Stimulated activated CD8-positive, alpha-beta memory T cell treated with anti-CD3 and anti-CD28 coated beads, Interleukin-4, amount 100 ng/mL, for 1 hour (primary cell): ENCODE measurements at places on chromosomes 2 and 18.

GRCh38 chr2:181907057-181907456 lies 15.5 kb downstream of the ITPRID2 start:
- DNase-seq: no peak

- DNase-seq: no peak
Observed at GRCh38 chr2:146226077-146226476, 1618.8 kb upstream of the ACVR2A start.

DNA sequence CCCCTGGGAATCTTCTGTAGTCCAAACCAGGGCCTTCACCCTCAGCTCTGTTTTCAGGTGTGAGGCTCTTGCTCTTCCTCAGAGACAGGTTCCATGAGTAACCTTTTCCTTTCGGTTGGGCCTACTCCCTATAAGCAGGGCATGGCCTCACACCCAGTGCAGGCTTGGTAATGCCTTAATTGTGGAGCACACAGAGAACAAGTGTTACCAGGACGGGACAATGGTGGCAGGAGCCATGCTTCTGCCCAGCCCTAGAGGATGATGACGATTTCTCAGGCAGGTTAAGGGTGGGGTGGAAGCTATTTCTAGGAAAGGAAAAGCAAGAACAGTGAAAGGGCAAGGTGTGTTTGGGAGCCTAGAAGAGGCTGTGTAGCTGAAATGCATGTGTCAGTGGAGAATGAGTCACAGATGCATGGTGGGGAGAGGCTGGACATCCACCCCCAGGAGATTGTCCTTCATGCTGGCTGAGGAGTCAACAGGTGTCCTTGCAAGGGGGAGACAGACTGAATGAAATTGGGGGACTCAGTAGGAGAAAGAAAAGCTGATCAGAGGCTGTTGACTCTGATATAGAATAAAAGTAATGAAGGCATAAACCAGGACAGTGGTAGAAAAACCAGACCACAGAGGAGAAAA lies 22.0 kb upstream of the SERPINB12 start:
- DNase-seq: no peak

DNA sequence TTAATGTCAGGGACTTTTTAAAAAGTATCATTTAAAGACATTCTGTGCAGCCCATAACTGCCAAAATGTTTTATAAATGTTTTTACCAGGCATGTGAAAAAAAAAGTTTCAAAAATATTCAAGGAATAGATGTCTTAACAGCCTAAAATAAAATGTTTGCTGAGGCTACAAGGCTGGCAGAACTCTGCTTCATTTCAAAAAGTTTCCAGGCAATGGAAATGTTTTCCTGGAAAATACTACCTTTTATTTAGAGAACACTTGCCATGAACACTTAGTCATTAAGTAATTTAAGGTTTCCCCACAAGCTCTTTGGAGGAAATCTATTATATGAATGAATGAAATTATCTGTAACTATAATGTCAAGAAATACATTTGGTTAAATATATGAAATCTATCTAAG lies 68.8 kb downstream of the THADA start:
- DNase-seq: no peak

GRCh38 chr2:181780047-181780651 lies 99.8 kb upstream of the NEUROD1 start:
- no peak for DNase-seq

GRCh38 chr2:74502147-74502719 lies 2.8 kb upstream of the LBX2 start:
- DNase-seq: no peak

DNA sequence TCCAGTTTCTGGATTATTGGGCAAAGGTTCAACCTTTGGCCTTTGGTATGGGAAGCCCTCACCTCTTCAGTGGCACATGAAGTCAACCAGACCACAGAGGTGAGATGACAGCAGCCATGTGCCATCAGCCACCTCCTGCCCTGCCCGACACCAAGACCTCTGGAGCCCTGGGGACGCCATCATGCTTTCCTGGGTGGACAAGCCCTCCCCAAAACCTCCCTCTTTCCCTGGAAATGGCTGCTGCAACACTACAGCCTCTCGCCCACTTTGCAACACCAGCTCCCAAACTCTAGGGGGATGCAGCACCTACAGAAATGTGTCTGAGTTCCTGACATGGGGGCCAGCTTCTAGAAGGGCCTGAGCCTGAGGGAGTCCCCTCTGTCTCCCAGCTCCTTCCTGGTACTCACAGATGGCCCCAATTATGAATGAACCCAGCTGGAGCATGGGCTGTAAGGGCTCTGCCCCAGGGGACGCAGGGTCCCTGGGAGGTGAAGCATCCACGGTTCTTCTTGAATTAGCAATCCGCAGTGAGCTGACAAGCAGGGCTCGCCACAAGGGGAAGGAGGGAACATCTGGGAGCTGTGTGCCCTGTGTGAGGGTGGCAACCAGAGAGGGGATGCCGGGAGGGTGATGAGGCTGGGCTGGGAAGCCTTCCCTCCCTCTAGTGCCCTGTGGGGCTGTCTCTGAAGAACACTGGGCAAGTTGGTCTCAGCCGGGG lies 268.5 kb upstream of the HDAC4 start:
- no peak for DNase-seq

DNA sequence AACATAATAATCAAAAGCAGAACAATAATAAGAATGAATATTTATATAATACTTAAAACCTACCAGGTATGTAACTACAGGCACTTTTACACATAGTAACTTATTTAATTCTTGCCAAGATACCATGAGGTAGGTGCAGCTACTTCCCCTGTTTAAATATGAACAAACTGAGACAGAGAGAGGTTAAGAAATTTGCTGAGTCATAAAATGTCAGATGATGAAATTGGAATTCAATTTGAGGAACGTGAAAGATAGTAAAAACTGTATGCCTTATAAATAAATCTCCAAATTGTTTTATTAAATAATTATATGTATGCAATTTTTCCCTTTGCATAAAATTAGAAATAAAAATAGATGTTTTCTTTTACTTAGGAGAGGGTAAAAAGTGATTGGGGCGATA lies 1103.3 kb upstream of the NRXN1 start:
- no peak for DNase-seq

GRCh38 chr2:218431878-218432277 lies 13.0 kb downstream of the VIL1 start:
- no peak for DNase-seq
